ENCODE measurements at places on chromosomes 5 and 9.

DNA sequence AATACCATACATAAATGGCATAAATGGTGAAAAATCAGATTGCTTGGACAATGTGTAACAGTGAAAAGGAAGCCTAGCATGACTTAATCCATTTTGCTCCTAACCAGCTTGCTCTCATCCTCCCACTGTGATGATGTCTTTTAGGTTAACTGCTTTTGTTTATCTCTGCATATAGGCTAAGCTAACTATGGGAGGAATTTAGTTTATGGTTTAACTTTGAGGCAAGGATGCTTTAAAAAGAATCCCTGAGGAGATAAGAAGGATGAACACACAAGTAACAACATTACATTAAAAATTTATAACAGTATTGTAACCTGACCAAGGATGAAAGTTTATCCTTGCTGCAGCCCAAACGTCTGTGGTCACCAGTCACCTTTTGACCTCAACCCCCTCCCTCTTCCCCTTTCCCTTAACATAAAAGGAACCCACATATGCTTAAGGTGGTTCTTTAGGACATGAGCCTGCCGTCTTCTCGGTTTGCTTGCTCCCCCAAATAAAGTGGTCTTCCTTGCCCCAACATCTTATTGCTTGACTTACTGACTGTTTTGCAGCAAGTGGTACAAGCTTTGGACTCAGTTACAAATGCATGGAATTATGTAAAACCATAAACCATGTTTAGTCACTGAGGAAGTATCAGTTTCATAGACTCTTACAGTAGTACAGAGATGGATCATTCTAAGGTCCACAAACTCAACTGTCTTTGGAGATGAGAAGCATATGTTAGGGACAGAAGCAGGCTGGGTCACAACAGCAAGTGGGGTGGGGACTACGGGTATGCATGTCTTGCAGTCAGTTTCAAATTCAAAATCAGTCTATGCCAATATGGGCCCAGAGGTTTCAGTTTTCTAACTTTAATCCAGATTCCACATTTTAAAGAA is 31.3 kb downstream of the AGXT2 start:
- no peak for DNase-seq

DNA sequence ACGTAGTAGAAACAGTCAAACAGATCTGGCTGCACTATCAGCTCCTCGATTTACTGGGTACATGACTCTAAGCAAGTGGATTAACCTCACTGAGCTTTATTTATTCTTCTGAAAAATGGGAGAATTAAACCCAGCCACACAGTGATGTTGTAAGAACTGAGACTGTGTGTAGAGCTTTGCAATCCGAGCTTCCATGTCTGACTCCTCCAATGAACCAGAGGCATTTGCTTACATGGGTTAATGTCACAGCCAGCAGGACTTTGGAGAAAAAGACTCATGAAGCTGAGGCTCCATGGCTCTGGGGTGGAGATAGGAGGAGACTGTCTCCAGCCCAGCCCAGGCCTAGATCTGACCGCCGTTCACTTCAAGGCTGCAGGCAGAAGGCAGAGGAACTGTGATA is 201.3 kb downstream of the CDK5RAP2 start:
- no peak for DNase-seq

DNA sequence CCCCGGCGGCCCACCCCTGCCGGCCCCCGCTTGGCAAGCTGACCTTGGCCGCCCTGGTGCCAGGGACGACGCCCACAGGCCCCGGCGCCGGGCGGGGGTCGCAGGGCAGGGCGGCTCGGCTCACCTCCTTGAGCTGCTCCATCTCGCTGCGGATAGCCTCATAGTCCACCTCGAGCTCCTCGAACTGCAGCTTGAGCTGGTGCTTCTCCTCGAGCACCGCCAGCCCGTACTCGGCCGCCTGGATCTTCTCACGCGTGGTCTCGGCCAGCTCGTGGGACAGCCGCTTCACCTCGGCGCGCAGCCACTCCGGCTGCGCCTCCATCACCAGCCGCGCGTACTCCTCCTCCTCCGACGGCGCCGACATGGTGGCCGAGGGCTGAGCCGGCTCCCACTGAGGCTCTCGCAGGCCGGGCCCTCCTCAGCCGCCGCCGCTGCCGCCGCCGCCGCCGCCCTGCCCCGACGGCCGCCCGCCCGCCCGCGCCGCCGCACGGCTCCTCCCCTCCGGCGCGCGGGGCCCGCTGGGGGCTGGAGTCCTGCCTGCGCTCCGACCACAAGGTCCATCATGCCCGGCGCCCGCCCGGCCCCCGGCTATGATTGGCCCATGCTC is at the start of gene BICD2:
TSS of gene BICD2 (minus strand) at position 453 of the 607 bp plus-strand sequence. CDS start at position 364, 89 bp downstream.
- no peak for DNase-seq

- peak; percentile 1 for DNase-seq
Observed at GRCh38 chr9:30815585-30815984, 1568.9 kb upstream of the ACO1 start.

- no peak for DNase-seq
Observed at GRCh38 chr9:20286154-20286700, 336.1 kb downstream of the MLLT3 start.

GRCh38 chr9:120434532-120434931 is 145.4 kb downstream of the CDK5RAP2 start:
- peak; percentile 44 for DNase-seq

GRCh38 chr5:43603344-43604217 is 601 bp downstream of the NNT start:
- DNase-seq = peak; percentile 66

DNA sequence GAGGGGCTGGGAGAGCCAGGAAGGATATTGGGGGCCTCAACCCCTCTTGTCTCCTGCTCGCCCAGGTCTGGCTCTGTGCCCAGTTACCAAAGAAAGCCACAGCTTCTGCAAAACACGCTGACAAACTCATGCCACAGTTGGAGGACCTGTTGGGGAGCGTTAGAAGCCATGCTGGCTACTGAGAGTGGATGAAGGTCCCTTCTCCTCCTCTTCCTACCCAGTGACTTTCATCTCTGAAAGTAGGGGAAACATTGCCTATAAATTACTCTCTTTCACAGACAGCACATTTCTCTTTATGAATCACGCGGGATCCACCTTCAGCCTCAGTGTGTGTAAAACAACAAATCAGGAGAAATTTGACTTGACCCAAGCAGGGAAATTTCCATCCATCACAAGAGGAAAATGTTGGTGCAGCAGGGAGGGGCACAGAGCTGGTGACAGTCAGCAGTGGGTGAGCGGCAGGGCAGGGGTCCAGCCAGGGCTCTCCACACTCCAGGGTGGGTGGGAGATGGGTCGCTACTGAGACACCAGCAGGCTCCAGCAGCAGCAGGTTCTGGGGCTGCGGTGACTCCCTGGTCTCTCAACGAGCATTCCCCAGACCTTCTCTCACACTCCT is 181.9 kb downstream of the FGF18 start:
- DNase-seq = no peak

GRCh38 chr5:79023348-79023747 is 38.2 kb upstream of the ARSB start:
- no peak for DNase-seq

GRCh38 chr5:54835647-54836046 is 149.7 kb downstream of the ESM1 start:
- no peak for DNase-seq

- DNase-seq = no peak
Observed at GRCh38 chr5:6090838-6091237, 287.5 kb downstream of the MED10 start.

DNA sequence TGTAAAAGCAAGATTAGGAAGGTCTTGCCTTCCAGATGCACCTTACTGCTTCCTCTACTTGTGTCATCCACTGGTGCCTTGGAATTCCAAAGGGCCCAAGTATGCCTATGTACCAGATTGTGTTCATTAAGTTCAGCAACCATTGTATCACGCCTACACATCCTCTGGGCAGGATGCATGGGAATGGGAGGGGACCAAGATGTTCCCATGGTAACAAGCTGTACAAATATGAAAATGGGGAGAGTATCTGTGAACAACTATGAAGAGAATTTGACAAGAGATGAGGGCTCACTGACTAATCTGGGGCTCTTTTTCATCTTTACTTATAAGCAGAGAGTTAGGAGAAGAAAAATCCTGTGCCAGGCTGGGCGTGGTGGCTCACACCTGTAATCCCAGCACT is 137.8 kb upstream of the MAP1B start:
- DNase-seq = no peak

DNA sequence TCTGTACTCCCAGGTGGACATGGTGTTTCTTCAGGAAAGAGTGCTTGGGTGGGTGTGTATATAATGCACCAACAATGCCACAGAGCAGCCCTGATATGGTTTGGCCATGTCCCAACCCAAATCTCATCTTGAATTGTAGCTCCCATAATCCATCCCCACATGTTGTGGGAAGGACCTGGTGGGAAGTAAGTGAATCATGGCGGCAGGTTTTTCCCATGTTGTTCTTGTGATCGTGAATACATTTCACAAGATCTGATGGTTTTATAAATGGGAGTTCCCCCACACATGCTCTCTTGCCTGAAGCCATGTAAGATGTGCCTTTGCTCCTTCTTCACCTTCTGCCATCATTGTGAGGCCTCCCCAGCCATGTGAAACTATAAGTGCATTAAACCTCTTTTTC is 158.5 kb downstream of the NR3C1 start:
- DNase-seq = peak; percentile 39

GRCh38 chr5:36244076-36244475 is 2.4 kb upstream of the NADK2 start:
- DNase-seq = no peak

All from astrocyte of the hippocampus (primary cell).